ENCODE measurements at places on chromosomes 2 and 18.

GRCh38 chr2:204331180-204331579, 214.1 kb upstream of the PARD3B start:
- DNase-seq = no peak

- DNase-seq = no peak
Measured at GRCh38 chr2:176473177-176473576, 203.9 kb downstream of the MTX2 start.

DNA sequence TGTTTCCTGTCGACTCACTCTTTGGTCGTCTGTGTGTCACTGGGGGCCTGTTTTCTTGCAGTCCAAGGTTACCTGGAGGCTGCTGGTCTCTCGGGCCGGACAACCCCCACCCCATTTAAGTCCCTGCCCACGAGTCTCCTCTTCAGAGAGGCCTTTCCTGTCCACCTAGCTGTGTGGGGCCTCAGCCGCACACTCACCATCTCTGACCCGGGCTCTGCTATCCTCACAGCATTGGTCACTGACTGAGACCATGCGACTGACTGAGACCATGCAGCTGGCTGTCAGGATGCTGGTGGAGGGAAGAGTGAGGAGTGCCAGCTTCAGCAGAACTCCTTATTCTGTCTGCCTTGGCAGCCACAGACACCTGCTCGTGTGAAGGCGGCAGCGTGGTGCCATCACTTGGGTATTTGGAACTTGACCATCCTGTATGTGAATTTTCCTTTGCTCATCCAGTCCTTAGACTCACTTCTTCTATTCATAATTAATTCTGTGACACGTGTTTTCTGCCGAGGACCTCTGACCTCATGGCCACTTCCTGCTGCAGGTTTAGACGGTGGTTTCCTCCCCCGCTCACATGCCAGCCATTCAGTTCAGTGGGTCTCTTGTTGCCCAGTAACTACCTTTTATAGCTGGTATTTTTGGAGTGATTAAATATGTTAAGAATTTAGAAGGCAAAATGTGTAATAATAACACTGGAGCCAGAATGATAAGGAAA, 47.5 kb upstream of the ASB1 start:
- no peak for DNase-seq

DNA sequence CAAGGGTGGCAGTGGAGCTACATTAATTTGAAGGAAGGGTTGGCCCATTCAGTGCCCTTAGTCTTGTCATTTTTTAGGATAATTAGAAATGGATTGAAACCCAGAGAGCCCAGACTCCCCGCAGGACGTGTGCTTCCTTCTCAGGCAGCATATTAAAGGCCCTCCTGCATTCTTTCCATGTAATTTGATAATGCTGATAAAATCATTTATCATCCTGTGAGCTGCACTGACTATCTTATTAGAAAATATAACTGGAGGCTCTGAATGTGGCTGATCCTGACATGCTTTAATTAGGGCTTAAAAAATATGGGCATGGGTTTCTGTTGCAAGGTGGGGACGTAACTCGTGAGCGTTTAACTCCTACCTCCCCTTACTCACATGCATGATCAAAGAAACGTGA, 148.1 kb downstream of the ACKR3 start:
- DNase-seq = no peak

GRCh38 chr18:60889442-60889841, 443.8 kb upstream of the CDH20 start:
- no peak for DNase-seq

GRCh38 chr18:21743166-21743832, 2.7 kb downstream of the MIB1 start:
- no peak for DNase-seq

GRCh38 chr2:215982465-215982875, 30.9 kb downstream of the MREG start:
- DNase-seq = no peak

- DNase-seq = no peak
Measured at GRCh38 chr18:8794156-8794933, 89.0 kb downstream of the MTCL1 start.

DNA sequence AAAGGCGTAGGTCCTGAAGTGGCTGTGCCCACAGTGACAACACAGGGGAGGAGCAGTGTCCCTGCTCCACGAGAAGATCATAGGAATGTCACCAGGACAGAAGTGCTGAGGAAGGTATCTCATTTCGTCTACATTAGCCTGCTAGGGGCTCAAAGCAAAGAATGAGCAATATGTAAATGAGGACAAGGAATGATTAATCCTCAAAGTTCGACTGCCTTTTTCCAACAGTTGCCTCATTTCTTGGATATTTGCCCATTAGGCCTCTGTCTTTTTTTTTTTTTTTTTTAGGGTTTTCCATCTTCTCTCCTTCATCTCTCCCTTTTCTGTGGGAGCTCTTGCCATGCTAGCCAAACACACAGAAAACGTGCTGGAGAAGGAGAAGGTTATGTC, 105.2 kb upstream of the ARHGAP28 start:
- no peak for DNase-seq

DNA sequence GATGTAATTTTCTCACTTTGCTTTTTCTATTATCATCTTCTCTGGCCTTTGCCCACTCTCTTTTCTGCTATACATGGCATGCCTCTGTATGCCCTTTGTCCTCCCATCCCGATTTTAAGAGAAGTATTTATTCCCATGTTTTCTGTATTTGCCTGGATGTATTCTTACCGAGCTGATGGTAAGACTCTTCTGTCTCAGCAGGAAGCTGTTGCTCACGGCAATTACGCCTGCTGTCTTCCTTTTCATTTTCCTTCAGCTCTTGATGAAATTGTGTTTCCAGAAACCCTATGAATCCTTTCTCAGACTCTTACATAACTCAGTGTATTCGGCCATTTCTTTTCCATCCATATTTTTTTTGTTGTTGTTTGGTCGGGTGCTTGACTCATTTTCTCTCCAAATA, 121.6 kb downstream of the SP3 start:
- no peak for DNase-seq

DNA sequence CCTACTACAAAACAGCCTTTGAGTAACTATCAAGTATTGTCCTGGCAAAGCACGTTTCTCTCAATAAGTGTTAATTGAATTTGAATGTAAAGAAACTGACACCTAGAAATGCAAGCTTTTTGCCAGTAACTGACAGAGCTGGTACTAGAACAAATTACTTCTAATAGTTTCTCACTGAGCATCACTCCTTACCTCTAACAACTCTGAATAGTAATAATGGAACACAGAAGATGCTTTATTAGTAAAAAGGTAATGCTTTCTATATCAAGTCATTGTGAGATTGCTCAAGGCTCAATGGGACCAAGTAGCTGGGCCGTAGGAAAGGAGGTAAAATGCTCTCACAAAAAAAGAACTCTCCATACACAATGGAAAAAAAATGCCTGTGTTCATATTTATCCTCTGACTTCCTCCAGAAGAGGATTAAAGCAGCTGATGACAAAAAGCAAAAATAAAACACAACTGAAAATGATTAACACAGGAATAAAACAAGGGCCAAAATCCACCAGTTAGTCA, 11.8 kb downstream of the RASGRP3 start:
- no peak for DNase-seq

DNA sequence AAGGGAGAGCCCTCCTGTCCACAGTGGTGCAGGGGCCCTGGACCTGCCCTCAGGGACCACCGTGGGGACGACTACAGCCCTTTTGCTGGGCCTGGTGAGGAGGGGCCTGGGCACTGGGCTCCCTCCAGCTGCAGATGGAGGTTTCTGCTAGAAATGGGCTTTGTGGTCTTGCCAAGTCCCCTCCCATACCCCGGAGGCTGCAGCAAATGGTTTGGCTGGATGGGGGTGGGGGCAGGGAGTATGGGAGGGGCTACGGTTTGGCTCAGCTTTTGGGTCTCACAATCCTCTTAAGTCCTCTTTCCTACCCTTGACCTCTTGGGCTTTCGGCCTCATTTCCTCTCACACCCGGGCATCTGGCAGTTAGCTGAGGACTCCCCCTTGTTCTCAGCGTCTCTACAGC, 21.7 kb downstream of the TET3 start:
- DNase-seq = no peak

DNA sequence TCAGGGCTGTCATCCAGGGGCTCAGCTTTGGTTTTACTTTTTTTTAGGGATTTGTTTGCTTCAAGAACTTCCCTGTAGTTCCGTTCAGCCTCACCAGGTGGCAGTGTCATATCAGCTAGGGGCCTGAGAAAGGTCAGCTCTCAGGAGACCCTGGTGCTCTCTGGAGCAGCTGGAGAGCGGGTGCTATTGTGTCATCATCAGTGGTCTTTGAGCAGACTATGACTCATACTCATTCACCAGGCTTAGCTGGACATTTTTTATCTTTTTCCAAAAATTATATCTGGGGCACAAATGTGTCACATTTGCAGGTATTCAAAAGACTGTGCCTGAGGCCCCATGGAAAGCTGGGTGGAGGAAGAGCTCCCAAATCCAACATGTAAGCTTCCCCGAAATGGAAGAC, 24.4 kb downstream of the ZNF892 start:
- DNase-seq = no peak

DNA sequence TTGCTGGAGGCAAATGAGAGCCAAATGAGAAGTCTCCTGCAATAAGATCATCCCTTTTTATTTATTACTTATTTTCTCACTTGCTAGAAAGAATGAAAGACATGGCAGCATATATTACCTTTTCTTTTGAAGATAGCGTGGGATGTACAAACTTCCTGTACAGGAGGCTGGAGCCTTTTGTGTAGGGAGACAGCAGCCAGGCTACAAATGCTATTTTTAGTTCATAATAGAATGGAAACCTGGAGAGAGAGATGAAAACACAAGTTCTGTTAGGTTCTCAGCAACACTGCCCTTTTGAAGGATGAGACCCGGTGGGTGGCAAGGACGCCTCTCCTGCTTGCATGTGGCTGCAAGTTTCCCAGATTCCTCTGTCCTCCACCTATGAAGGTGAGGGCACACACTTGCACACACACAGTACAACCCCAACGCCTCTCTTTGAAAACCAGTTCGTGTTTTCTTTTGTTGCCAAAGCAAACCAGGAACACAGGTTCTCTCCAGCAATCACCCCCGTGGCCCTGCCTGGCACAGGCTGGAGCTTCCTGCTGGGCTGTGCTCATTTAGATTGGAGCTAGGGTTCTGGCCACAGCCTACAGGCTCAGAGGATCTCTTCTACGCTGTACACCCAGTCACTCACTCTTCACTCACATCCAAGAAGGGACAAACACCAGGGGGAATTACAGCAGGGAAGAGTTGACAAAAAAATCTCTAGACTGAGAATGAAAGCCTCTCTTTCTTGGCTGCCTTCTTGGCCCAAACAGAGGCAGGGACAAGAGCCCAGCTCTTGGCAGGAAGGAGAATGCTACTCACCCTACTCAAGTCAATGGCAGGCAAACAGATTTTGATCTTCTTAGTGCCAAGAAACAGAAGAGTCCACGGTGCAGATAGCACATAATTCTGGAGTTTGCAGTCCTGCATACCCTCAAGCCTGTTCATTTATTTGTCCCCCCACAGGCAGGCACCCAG, 55.6 kb downstream of the MRPL35 start:
- no peak for DNase-seq

DNA sequence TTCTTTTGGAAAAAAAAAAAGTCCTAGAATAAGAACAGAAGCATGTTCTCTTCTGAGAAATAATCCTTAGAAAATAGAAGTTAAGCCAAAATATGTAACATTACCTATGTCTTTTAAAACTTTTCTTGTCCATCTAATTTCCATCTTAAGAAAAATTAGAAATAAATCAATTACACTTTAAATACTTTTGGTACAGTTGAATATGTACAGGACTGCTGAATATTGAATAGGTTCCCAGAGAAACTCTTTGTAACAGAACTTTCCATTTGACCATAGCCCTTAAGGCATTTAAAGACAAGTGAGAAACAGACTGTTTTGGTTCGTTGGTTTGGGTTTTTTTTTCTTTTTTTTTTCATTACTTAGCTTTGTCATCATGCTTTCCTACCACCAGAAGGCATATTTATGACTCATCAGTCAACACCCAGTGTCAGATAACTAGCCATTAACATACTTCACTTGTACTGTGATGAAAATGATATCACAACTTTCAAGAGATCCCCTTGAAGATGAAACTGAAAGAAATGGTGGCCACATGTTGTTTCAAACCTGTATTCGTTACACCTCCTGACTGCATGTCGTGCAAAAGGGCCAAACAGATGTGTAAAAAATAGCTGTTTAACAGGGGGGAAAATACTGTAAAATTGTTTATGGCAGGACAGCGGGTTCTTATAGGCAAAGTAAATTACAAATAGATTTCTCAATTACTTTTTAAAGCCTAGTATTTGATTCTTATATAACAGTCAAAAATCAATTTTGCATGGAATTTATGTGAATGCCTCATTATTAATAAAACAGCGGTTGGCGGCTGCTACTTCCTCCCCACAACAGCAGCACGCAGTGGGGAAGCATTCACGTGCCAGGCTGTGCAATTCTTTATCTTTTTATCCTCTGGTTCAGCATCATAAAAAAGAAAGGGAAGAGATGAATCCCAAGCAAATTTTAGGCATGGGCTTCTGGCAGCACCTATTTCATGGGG, 280.7 kb upstream of the HNRNPA3 start:
- no peak for DNase-seq

DNA sequence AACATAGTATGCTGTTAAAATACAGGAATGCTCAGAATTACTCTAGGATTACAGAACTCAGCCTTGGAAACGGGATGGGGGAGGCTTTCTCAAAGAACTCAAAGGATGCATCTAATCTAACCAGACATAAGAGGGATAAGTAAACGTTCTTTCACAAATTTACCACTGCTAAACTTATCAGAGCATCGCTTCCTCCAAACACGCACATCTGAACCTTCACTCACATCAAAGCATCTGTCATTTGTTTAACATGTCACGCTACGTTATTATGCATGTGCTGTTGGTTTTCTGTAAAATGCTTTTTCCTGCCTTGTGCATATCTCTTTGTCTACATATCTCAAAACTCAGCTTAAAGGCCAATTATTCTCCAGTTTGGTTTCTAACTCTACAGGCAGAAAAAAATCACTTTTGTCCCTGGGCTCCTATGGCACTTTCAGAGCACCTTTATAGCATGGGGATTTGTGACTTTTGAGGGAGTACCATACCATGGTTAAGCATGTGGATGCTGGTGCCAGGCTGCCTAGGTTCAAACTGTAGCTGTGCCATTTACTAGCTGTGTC, 106.7 kb upstream of the FSHR start:
- DNase-seq = no peak

- no peak for DNase-seq
Measured at GRCh38 chr2:161981679-161982250, 92.2 kb downstream of the DPP4 start.

GRCh38 chr18:2636126-2636631, 19.3 kb upstream of the SMCHD1 start:
- no peak for DNase-seq

GRCh38 chr2:202689898-202690297, 55.1 kb downstream of the FAM117B start:
- DNase-seq = no peak

GRCh38 chr2:154827286-154827685, 128.8 kb downstream of the KCNJ3 start:
- DNase-seq = no peak

- DNase-seq = no peak
Measured at GRCh38 chr18:36947820-36948348, 119.0 kb downstream of the KIAA1328 start.

GRCh38 chr2:237244178-237244577, 158.5 kb downstream of the COPS8 start:
- no peak for DNase-seq

GRCh38 chr2:40820319-40820718, 368.4 kb upstream of the SLC8A1 start:
- no peak for DNase-seq

- DNase-seq = no peak
Measured at GRCh38 chr2:157420771-157421323, 23.0 kb downstream of the CYTIP start.
